ENCODE measurements at places on chromosomes 7 and 10. TPM values are rescaled to one million over a fixed set of nuclear protein-coding genes. Genes with fewer than 3 reads are reported as not detected.
A peak's percentile ranks its signal among the peaks of the same experiment; 100 is the strongest.

The PI4K2A gene
- total RNA-seq: 15.6 TPM

The SFTPA1 gene
- total RNA-seq: not detected

The HSPA14 gene
- total RNA-seq: 15.6 TPM

The NUTM2A gene
- under 0.01 TPM for total RNA-seq

DNA sequence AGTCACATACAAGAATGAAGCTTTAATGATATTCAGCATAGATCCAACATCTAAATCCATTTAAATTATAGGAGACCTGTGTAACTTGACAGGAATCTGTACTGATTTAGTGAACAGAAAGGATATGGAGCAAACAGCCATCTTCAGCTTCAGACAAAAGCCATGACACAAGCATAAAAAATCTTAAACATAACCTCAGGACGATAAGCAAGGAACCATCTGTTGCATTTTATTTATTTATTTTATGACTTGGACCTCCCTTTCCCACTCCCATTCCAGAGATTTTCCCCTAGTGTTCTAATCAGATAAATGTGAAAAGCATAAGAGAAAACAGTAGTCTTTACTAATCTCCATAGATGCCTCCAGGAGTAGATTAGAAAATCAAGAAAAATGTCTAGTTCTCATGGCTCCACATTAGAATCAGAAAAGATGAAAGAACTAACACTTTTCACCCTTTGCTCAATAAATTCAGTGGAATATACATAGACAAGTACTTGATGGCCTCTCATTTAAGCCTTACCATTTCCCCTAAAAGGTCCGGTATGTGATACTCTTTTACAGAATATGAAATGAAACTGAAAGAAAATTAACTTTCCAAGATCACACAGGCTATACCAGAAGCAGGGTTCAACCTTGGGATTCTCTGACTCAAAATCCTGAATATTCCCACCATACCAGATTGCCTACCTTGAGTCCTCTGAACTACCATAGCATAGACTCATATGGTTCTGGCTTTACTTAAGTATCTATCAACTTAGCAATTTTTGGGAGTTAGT lies 15.2 kb downstream of the CACNA2D1 start:
- DNase-seq: peak; percentile 91
- H3K4me1 ChIP-seq: peaks cover 12% of the 10 kb centered on the region
- no peaks in the 10 kb centered on the region for H3K27me3 ChIP-seq
- H3K36me3 ChIP-seq: no peaks in the 10 kb centered on the region
- no peak overlapping the region for H3K4me3 ChIP-seq
- H3K27ac ChIP-seq: peak overlapping the region; percentile 37

DNA sequence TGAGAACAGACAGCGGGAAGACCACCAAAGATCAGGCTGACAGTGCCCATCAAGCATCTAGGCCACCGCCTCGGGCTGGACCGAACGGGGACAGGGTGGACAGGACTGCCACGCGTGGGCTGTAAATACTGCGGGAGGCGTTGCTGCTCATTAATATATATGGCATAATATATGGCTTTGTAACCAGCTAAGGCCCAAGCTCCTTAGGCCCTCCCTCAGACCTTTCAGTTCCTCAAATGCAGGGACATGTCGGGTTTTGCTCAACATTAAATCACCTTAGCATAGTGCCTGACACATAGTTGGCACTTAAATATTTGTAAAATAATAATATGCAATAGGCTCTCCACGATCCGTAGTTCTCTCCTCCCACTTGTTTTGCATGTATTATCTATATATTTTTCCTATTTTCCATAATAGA lies 402 bp upstream of the TMEM168 start:
- no peaks in the 10 kb centered on the region for H3K27me3 ChIP-seq
- peak overlapping the region; percentile 63 for H3K27ac ChIP-seq
- no peak for DNase-seq
- H3K4me3 ChIP-seq: peak overlapping the region; percentile 89
- no peaks in the 10 kb centered on the region for H3K36me3 ChIP-seq
- H3K4me1 ChIP-seq: no peaks in the 10 kb centered on the region

- H3K4me1 ChIP-seq: no peaks in the 10 kb centered on the region
- H3K4me3 ChIP-seq: no peak overlapping the region
- H3K27ac ChIP-seq: no peak overlapping the region
- peaks cover 73% of the 10 kb centered on the region for H3K36me3 ChIP-seq
These were observed 27.4 kb upstream of the NFKB2 start for GRCh38 chr10:102368077-102368476.

DNA sequence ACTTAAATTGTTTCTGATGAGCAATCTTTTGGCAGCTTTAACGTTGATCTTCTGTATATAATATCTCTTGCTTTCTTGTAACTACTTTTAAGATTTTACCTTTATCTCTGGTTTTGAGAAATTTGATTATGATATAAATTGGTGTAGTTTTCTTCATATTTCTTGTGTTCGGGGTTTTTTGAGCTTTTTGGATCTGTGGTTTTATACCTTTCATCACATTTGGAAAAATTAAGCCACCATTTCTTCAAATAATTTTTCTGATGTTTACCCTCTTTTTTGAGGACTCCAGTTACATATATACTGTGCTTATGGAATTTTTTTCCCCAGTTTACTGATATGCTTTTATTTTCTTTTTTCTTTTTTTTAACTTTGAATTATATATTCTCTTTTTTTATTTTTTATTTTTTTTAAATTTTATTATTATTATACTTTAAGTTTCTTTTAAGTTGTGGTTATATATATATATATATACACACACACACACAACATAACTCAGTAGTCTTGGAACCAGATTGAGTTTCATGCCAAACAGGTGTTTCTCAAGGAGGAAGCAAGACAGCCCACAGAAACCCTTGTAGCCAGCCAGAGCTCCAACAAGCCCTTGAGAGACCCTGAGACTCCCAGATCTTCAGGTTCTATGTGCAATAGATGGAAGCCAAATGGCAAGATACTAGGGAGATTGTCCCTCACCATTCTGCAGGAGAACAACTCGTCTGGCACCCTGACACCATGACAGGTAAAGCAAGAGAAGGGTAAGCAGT lies 27.5 kb upstream of the NME8 start:
- no peak overlapping the region for H3K27ac ChIP-seq
- no peaks in the 10 kb centered on the region for H3K4me1 ChIP-seq
- no peaks in the 10 kb centered on the region for H3K36me3 ChIP-seq
- no peaks in the 10 kb centered on the region for H3K27me3 ChIP-seq

DNA sequence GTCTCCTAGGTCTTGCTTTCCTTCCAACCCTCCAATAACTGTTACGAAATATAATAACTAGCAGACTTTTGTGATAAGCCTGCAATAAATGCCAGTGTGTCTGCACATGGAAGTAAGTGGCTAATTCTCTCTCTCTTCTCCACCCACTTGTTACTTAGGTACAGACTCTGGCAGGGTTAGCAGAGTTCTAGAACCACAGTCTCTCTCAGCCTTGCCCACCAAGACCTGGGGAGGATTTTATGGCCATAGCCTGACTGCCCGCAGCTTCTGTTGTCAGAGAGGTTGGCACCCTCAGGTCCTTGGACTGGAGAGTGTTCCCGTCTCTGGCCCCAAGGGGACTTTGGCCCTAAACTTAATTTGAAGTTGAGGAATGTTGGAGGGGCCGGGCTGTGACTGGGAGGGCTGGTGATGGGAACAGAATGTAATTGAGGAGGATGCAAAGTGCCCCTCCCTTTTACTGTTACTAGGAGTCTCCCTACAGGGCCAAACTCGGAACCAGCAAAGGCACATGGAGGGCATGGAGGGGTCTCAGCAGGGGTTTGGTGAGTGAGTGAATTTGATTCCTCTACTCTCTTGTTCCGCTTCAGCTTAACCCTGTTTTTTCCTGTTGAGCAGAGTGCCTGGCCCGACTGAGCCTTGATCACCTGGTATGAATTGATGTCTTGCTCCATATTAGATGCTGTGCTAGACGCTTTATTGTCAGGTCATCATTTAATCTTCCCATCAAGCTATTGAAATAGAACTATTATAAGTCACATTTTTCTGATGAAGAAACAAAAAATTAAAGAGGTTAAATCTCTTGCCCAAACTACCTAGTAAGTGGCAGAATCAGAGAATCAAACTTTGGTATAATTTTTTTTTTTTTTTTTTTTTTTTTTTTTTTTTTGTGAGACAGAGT lies 37.0 kb upstream of the LCOR start:
- no peak overlapping the region for H3K27ac ChIP-seq
- no peak for DNase-seq
- no peaks in the 10 kb centered on the region for H3K36me3 ChIP-seq
- H3K27me3 ChIP-seq: peaks cover 6% of the 10 kb centered on the region
- H3K4me3 ChIP-seq: no peak overlapping the region

DNA sequence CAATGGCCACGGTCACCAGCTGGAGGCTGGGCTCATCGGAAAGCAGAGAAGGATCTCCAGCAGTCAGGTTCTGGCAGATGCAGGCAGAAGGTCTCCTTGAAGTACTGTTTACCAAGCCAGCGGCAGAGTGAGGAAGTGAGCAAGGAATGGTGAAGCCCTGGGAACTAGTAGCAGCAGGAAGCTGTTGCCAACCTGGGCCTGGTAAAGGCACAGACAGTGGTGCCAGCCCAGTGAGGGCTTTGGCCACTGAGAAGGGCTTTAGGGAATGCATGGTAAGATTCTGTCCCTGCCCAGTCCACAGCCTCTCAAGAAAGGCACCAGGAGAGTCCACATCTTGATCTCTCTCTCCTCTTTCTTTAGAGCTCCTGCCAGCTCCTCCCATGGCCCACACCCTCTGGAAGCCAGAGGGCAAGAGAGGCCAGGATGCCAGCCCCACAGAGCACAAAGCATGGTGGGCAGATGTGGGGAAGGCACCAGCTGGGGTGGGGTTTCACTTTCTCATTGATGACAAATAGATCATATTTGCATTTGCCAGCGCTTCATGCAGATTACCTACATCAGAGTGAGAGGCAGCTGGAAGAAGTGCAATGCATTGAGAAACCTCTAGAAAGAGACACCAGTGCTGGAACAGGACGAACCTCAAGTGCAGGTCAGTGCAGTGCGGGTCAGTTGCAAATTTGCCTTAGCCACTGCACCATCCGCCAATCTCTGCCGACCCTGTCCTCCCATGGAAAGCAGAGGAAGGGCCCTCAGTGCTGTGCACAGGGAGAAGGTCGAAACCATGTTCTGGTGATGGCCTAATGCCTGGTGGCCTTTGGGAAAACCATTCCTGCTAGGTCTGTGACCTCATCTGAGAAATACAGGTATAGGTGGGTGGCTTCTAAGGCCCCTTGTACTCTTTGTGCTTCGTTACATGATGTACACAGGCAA lies 667.8 kb upstream of the MKI67 start:
- H3K36me3 ChIP-seq: no peaks in the 10 kb centered on the region
- no peak for DNase-seq
- H3K27me3 ChIP-seq: no peaks in the 10 kb centered on the region
- no peak overlapping the region for H3K27ac ChIP-seq

- no peak for DNase-seq
- no peak overlapping the region for H3K27ac ChIP-seq
- H3K4me1 ChIP-seq: no peaks in the 10 kb centered on the region
- no peak overlapping the region for H3K4me3 ChIP-seq
- no peaks in the 10 kb centered on the region for H3K36me3 ChIP-seq
These were observed 1011.2 kb upstream of the GHITM start for GRCh38 chr10:83127942-83128575.

DNA sequence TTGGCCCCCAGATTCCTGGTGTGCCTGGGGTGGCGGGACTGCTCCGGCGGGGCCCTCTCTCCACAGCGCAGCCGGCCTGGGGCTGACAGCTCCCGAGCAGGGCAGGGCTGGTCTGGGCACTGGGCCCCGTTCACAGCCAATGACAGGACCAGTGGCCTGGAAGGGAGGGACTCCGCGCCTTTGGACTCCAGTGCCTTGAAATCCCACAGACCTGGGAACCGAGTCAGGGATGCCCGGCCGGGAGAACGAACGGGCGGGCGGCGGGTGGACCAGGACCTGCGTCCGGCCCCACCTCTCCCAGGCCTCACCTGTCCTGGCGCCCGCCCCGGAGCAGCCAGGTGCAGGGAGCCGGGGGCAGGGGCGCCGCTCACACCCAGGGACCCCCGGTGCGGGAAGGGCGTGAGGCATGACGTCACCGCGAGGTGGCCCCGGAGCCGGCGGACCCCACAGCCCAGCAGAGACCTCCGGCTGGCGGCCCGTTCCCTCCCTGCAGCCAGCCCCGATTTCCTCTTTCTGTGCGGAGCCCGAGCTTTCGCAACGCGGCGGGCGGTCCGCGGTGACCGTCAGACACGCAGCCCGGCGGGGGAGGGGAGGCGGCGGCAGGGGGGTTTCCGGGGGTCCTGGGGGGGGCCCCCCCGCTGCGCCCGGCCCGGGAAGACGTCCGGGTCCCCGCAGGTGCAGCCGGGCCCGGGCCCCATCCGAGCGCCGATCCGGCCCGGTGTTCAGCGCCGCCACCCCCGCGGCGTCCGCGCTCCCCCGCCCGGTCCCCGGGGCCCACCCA lies 743 bp downstream of the ADAP1 start:
- no peaks in the 10 kb centered on the region for H3K4me1 ChIP-seq
- H3K27ac ChIP-seq: no peak overlapping the region
- H3K4me3 ChIP-seq: peak overlapping the region; percentile 46

DNA sequence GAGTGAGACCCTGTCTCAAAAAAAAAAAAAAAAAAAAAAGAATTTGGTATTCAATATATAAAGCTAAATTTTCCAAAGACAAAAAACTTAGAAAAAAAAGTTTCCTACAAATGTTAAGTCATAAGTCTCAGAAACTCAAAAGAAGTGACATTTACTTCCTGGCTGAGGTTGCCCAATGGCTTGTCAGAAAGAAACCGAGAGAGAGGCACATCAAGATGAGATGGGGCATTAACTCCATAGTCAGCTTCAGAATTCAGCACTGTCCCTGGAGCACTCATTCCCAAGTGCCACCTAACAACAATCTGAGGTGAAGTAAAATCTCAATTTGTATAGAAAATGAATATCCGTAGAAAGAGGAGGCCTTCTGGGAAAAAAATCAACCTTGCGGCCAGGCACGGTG lies 6.8 kb upstream of the SPOCK2 start:
- no peak for DNase-seq
- peaks cover 11% of the 10 kb centered on the region for H3K4me1 ChIP-seq
- H3K36me3 ChIP-seq: 0 out of 2 replicates have a peak, but pooled peaks cover 3% of the 10 kb centered on the region

GRCh38 chr7:27590416-27590815 lies 72.3 kb downstream of the HIBADH start:
- no peak overlapping the region for H3K4me3 ChIP-seq
- peak; percentile 14 for DNase-seq
- no peak overlapping the region for H3K27ac ChIP-seq

- no peak overlapping the region for H3K27ac ChIP-seq
- DNase-seq: peak; percentile 7
- H3K4me3 ChIP-seq: no peak overlapping the region
These were observed 95.2 kb downstream of the WDR37 start for GRCh38 chr10:1151076-1152033.

GRCh38 chr10:129468187-129468586 lies 1.1 kb downstream of the MGMT start:
- no peak overlapping the region for H3K27ac ChIP-seq
- no peaks in the 10 kb centered on the region for H3K27me3 ChIP-seq
- H3K4me3 ChIP-seq: no peak overlapping the region
- peaks cover 4% of the 10 kb centered on the region for H3K4me1 ChIP-seq
- DNase-seq: no peak

All from IMR-90 (cell line).